CD4-positive, alpha-beta T cell treated with Interleukin-15 for 1 hour (primary cell): ENCODE measurements at places on chromosomes 12 and 14.

- DNase-seq: no peak
These were observed 250.4 kb downstream of the ALX1 start for GRCh38 chr12:85530456-85530855.

DNA sequence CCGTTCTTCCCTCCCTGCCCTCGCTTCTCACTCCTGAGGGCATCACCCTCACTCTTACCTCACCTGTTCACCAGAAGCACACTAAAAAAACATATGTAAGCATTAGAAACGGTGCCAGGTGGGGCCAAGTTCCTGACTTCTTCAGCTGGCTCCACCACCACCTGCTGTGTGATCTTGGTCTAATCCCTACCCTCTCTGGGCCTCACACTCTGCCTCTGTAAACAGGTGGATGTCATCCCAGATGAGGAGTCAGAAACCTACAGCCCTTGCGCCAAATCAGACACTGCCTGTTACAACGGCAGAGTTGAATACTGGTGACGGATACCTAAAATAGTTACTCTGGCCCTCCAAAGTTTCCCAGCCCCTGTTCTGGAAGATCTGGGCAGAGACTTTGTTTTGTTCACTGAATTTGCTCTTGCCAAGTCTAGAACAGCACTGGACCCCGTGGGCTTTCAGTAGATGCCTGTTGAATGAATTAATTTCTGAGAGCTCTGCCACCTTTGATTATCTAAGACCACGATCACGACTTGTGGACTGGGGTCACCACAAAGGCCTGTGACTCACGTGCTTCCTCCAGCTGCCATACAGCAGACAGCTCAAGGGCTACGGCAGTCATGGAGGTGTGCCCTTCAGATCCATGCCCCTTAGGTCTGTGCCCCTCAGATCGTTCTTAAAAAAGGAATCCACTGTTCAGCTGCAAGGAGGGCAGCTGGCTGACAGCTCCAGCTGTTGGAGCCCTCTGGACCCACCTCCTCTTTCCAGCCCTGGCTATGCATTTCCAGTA is 71.9 kb downstream of the GSC start:
- no peak for DNase-seq

- DNase-seq: no peak
These were observed 178.2 kb downstream of the RMST start for GRCh38 chr12:97640826-97641225.

DNA sequence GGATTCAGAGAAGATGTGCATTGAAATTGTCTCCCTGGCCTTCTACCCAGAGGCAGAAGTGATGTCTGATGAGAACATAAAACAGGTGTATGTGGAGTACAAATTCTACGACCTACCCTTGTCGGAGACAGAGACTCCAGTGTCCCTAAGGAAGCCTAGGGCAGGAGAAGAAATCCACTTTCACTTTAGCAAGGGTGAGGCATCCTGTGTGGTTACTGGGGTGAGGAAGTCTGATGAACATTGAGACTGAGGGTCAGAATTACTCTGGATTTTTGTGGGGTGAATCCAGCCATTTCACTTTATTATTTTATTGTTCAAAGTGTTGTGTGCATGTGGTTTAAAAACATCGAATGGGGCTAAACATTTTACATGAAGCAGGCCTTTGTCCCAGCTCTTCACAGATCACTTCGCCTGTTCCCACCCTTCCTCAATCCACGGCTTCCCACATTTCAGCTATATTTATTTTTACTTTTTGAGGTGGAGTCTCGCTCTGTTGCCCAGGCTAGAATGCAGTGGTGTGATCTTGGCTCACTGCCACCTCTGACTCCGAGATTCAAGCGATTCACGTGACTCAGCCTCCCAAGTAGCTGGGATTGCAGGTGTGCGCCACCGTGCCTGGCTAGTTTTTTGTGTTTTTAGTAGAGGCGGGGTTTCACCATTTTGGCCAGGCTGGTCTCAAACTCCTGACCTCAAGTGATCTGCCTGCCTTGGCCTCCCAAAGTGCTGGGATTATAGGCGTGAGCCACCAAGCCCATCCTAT is 40.6 kb downstream of the SUPT16H start:
- no peak for DNase-seq

DNA sequence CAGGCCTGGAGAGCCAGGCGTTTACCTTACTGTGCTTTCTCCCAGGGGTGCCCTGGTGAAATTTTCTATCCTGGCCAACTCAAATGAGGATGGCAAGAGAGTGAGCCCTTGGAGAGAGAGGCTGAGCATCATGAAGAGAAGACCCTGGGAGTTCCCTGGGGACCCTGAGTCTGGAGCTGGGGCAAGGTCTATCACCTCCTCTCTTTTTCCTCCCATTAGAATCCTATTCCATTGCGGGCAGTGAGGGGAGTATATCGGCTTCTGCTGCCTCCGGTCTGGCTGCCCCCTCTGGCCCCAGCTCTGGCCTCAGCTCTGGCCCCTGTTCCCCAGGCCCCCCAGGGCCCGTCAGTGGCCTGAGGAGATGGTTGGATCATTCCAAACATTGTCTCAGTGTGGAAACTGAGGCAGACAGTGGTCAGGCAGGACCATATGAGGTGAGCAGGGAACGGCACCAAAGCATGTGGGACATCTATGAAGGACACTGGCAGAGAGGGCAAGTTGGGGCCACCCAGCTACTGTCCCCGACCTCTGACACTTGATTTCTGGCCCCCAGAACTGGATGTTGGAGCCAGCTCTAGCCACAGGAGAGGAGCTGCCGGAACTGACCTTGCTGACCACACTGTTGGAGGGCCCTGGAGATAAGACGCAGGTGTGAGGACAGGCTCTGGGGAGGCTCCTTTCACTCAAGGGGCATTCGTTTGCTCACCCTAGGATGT is 1.6 kb downstream of the ARHGEF25 start:
- no peak for DNase-seq

- no peak for DNase-seq
These were observed 11.6 kb downstream of the ANO6 start for GRCh38 chr12:45227316-45228067.

DNA sequence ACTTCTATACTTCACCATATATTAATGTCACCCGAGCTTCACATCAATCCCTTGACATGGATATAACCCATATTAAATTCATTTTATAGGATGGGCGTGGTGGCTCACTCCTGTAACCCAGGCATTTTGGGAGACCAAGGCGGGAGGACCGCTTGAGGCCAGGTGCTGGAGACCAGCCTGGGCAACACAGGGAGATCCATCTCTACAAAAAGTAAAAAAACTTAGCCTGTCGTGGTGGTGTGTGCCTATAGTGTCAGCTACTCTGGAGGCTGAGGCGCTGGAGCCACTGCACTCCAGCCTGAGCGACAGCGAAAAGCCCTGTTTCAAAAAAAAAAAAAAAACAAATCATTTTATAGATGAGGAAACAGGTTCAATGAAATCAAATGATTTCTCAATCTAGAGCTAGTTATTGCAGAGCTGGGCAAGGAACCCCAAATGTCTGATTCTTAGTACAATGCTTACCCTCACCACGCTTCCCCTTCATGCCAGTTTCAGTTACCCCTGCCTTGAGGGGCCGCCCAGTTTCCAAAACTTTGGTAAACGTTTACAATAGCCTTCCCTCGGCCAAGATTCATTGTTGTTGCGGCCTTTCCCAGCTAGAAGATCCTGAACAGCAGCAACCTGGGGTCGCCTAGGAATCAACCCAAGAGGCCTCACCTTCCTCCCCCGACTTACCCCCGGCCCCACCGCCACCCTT is 751 bp downstream of the PSMB5 start:
- no peak for DNase-seq

DNA sequence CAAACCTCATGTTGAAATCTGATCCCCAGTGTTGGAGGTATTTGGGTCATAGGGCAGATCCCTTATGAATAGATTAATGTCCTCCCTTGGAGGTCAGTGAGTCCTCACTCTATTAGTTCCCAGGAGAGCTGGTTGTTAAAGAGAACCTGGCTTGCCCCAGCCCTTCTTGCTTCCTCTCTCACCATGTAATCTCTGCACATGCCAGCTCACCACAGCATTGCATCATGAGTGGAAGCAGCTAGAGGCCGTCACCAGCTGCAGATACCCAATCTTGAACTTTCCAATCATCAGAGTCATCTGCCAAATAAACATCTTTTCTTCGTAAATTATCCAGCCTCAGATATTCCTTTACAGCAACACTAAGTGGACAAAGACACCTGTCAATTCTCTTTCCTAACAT is 161.8 kb upstream of the IGF1 start:
- DNase-seq: no peak

DNA sequence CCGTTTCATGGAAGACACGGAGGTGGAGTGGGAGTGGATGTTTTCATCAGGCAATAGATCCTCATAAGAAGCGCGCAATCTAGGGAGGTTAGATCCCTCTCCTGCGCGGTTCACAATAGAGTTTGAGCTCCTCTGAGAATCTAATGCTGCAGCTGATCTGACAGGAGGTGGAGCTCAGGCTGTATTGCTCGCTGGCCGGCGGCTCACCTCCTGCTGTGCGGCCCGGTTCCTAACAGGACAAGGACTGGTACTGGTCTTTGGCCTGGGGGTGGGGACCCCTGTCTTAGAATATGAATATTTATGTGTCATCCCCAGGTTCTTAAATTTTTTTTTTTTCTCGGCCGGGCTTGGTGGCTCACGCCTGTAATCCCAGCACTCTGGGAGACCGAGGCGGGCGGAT is 36.7 kb downstream of the PRICKLE1 start:
- no peak for DNase-seq
